ENCODE measurements at places on chromosomes 5 and 9. TPM values are rescaled to one million over a fixed set of nuclear protein-coding genes. Genes with fewer than 3 reads are reported as not detected.

GRCh38 chr5:62538017-62538942 is 40.3 kb upstream of the LRRC70 start:
- no peak for DNase-seq

DNA sequence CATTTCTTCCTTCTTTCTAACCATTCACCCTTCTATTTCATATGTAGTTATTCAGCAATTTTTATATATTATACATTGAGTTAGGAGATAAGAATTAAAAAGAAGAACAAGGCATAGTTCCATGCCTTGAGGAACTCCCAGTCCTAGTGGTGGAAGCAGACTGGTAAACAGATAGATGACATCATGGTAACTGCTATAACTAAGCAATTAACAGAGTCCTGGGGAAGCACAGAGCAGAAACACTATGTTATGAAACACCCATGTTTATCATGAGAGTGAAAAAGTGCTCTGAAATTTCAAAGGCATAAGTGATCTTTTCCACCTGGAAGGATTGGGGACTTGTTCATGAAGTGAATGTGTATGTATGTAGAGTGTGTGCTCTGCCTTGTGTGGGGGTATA is 14.6 kb downstream of the PAPPA start:
- no peak for DNase-seq

DNA sequence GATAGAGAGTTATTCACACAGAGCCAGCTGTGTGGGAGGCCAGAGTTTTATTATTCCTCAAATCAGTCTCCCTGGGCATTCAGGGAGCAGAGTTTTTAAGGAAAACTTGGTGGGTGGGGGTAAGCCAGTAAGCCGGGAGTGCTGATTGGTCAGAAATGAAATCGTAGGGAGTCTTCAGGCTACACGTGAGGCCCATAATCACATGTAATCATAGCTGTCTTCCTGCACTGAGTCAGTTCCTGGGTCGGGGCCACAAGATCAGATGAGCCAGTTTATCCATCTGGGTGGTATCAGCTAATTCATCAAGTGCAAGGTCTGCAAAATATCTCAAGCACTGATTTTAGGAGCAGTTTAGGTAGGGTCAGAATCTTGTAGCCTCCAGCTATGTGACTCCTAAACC is 10.8 kb upstream of the TTC39B start:
- no peak for DNase-seq

DNA sequence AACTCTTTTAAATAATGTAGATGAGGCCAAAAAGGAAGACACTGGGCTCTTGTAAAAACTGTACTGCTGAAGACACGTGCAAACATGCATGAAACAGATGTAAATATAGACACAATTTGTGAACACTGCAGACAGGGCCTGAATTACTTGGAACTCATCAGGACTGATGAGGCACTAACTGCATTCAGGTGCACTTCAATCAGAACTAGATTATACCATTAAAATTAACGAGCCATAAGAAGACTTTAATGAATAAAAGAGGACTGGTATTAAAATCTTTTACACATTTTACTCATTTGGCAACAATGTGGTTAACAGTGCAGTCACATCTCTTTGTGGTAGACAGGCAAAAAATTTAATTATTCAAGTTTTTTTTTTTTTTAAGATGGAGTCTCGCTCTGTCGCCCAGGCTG is 13.4 kb upstream of the ZCCHC9 start:
- DNase-seq: no peak

DNA sequence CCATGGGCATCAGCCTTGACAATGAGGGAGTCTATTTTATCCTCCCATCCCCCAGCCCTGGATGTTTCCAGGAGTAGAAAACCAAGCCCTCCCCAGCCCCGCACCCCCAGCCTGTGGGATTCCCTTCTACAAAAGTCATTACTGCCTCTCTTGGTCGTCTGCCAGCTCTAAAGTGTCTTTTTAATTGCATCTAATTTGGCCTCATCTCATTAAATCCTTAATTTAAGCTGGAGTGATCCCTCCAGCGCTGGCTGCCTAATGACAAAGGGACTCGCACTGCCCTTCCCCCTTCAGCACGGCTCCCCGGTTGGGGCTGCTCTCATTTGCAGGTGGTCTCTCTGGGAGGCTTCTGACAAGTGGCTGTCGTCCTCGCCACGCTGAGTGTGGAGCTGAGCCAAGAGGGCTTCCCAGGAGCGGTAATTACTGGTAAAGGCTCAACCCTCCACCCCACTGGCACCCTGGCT is 107.9 kb upstream of the ALDH1B1 start:
- DNase-seq: no peak

GRCh38 chr9:107645464-107645833 is 155.9 kb upstream of the KLF4 start:
- DNase-seq: no peak

- peak; percentile 63 for DNase-seq
These were observed 157.2 kb upstream of the PITX1 start for GRCh38 chr5:135191084-135191826.

- no peak for DNase-seq
These were observed 366.5 kb downstream of the TAF11L14 start for GRCh38 chr5:18000744-18001143.

DNA sequence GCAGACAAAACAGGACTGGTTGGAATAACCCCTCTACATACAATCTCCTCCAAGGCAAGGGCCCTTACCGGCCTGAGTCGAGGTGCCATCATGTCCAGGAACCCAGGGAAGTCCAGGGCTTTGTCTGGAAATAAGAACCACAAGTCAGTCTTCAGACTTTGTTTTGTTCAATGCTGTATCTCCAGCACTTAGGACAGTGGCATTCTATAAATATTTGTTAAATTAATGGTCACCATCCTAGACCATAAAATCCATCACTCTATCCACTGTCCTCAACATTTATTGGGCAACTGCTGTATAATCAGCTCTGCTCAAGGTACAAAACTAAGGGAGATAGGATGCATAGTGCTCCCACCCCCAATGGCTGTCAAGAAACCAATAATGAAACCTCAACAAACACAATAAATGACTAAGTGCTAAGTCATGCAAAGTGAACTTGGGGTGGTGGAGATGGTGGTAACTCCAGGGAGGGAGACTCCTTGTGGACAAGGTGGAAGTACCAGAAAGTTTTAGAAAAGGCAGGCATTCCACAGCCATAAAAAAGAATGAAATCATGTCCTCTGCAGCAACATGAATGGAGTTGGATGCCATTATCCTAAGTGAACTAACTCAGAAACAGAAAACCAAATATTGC is 5.0 kb downstream of the RELL2 start:
- no peak for DNase-seq

GRCh38 chr9:132792547-132792946 is 85.5 kb downstream of the AK8 start:
- no peak for DNase-seq

GRCh38 chr5:19986806-19987205 is 1.2 kb downstream of the CDH18 start:
- no peak for DNase-seq

Gene FOXD4
- polyA plus RNA-seq: 1.2 TPM

Gene QSOX2
- 9.2 TPM for polyA plus RNA-seq

Gene SAPCD2
- polyA plus RNA-seq: 4.0 TPM

Gene MARCHF11
- polyA plus RNA-seq: not detected

Gene ZNF366
- polyA plus RNA-seq: 3.8 TPM

Gene ARAP3
- 18.3 TPM for polyA plus RNA-seq

Gene FAM200C
- 8.0 TPM for polyA plus RNA-seq
